Stimulated activated CD4-positive, alpha-beta T cell treated with anti-CD3 and anti-CD28 coated beads, Interleukin-15, amount 100 ng/mL, for 1 hour (primary cell): ENCODE measurements at places on chromosomes 4 and X.
A peak's percentile ranks its signal among the peaks of the same experiment; 100 is the strongest.

- DNase-seq: no peak
Measured at GRCh38 chr4:122003335-122003734, 51.5 kb upstream of the TRPC3 start.

DNA sequence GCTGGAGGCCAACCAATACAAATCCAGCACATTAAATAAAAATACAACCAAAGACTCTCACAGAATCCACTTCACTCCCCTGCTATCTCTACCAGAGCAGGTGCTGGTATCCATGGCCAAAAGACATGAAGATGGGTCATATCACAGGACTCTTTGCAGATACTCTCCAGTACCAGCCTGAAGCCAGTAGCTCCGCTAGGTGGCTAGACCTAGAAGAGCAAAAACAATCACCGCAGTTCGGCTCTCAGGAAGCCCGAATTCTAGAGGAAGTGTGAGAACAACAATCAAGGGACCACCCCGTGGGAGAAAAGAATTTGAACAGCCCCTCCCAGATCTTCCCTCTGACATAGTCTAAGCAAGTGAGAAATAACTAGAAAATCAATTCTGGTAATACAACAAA is 20.2 kb downstream of the CLIC2 start:
- DNase-seq: no peak

GRCh38 chr4:151942971-151943370 is 182.2 kb upstream of the GATB start:
- no peak for DNase-seq

DNA sequence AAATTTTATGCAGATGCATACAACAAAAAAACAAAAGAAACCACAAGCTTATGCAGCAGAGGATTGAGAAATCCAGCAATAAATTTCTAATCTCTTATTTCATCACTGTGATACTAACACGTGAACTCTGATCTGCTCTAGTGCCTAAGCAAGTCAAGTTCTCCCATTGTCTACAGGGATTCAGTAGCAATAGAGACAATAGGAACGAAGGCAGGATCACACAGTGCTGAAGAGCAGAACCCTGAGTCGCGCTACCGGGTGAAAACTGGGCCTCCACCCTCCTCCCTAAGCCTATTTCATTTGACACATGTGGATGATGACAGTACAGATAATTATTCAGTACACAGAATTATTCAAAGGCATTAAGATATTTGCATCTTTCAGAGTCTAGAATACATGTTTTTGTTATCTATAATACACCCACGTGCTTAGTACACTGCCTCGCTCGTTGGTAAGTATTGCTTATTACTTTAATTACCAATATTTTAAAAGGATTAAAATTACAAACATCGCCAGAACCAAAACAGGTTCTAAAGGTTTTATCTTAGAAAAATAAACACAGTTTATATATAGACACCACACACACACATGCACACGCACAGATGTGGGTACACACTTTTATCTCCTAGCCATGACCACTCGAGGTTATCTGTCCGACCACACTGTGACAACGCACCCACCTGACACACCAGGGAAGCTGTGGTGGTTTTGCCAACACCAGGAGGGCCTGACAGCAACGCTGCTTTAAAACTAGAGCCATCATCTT is 60.1 kb downstream of the RFC1 start:
- no peak for DNase-seq

- DNase-seq: no peak
Measured at GRCh38 chrX:10972706-10973105, 138.4 kb upstream of the HCCS start.

DNA sequence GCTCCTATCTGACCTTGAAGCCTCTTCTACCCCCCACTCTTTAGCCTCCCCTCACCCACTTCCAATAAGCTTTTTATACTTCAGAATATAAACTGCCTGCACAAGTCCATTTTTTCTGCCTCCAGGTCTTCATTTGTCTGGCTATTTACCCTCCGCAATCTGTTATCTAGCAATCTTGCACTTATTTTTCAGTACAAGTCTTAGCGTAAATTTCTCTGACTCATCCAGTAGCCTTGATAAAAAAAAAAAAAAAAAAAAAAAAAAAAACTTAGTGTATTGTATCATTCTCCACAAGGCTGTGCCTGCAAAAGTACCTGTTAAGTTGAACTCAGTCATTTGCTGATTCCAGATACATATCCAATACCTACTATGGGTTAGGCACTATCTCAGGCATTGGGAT is 219.5 kb upstream of the DKK2 start:
- no peak for DNase-seq

DNA sequence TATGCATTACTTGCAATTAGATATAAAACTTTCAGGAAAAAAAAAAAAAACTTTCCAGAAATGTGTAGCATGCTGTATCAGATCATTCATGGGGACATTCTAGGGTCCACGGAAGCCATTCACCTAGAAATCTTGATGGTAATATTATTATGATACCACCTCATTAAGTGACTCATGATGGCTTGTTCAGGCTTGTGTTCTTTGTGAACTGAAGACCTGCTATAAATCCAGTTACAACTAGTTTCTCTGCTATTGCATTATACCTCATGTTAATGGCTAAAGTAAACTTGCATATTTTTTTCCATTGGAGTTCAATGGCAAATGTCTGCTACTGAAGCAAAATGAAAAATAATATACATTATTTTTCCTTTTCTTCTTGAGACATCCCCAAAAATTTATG is 35.3 kb upstream of the PTPN13 start:
- DNase-seq: no peak

DNA sequence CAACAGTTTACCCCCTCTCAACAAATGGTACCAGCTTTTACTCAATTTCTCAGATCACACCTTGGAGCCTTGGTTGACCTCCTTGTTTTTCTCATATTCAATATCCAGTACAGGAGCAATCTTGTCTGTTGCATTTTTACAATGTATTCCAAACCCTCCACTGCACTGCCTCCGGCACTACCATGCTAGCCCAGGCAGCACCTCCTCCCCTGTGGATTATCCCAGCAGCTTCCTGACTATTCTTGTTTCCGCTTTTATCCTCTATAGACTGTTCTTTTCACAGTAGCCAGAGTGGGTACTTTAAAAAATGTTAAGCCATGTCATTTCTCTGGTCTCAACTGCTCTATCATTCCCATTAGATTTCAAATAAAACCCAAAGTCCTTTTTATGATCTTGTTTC is 253.4 kb upstream of the GPRIN3 start:
- no peak for DNase-seq

- DNase-seq: no peak
Measured at GRCh38 chr4:140533951-140534480, 10.0 kb downstream of the ELMOD2 start.

DNA sequence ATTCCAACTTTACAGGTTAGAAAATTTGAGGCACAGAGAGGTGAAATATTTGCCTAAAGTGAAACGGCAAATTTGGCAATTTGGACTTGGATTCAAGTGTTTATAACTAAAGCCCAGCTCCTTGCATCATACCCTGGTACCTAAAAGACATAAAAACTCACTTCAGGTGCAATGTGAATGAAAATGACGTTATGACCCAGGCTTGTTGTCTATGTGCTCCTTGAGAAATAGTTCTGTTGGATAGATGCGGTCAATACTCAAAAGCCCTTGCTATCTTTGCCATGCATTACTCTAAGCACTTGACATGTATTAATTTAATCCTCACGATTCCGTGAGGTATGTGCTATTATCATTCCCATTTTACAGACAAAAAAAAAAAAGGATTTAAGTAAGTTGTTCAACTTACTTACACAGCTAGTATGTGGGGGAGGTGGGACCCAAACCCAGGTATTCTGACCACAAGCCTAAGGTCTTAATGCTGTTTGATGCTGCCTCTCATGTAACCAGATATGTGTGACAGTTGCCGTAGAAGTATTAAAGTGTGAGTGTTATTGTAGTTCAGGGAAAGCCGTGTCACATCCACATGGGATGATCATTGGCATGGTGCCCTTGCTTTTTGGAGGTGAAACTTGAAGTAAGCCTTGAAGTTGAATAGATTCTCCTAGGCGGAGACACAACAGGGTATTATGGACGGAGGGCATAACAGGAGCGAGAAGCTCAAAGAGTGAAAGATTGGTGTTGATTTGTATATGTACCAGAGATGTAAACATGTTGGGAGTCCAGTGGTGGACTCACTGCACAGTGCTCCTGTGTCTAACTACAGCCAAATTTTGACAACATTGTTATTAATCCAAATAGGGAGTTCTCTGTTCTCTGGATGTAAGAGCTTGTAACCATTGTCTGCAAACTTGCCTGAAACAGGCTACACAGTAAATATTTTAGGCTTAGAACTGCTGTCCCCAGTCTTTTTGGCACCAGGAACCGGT is 3.1 kb downstream of the SCML1 start:
- DNase-seq: no peak

GRCh38 chr4:87188932-87189331 is 31.5 kb downstream of the KLHL8 start:
- no peak for DNase-seq

GRCh38 chrX:368811-369562 is 17.7 kb downstream of the PPP2R3B start:
- no peak for DNase-seq

DNA sequence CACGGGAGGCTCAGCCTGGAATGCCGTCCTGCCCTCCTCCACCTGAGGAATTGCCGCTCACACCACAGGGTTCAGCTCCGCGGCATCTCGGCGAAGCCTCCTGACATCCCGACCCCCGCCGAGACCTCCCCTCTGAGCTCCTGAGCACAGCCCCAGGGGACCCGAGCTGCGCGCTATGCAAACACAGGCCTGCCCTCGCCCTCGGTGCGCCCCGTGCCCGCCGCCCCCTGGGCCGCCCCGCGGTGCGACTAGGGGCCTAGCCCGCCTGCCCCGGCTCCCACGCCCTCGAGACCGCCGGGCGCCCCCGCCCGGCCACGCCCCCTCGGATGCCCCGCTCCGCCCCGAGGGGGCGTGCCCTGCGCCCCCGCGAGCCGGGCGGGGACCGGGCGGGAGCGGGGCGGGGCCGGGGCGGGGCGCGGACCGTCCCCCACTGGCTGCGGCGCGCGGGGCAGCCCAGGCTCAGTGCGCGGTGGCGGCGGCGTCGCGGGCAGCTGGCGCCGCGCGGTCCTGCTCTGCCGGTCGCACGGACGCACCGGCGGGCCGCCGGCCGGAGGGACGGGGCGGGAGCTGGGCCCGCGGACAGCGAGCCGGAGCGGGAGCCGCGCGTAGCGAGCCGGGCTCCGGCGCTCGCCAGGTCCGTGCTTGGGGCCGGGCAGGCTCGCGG is at the start of gene FGFR3:
Gene FGFR3 (plus strand): TSS at position 462 of the 664 bp plus-strand sequence. CDS start 642 bp downstream, outside the sequence.
- DNase-seq: no peak

- DNase-seq: no peak
Measured at GRCh38 chrX:95383778-95384177, 1300.9 kb upstream of the DIAPH2 start.

GRCh38 chrX:1833656-1834360 is 218.9 kb downstream of the ASMT start:
- no peak for DNase-seq

DNA sequence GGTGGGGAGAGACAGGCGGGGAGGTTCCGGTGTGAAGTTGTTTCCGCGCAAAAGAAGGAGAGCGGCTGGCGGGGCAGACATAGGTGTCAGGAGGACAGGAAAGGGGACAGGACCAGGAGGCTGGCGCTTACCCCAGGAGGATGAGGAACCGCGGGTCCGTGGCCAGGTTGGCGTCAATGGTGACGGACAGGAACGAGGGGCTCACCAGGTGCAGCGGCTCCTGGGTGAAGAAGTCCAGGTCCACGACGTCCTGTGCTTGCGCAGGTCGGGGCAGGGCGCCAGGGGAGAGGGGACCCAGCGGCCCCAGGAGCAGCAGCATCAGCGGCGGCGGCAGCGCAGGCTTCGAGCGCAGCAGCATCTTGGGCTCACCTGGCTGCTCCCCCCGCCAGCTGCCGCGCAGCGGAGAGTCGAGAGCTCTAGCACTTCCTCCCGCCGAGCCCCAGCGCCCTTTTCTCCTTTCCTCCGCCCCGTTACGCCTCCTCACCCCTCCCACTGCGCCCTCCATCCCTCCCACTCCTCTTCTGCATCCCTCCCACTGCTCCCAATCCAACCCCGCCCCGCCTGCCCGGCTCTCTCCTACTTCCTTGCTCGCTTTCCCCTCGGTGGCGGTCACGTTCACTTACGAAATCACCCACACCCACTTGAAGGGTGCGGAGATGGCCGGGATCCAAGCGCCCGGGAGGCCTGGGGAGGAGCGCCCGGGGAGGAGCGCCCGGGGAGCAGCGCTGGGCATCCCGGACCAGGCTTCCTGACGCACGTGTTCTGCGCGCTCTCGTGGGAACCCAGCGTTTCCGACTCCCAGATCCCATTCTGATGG is at the start of gene HPSE:
Gene HPSE (minus strand): TSS at position 424 of the 817 bp plus-strand sequence. CDS start 66 bp downstream, at position 358.
- peak; percentile 46 for DNase-seq

GRCh38 chrX:26050099-26050498 is 88.0 kb upstream of the MAGEB18 start:
- DNase-seq: no peak

GRCh38 chr4:69649207-69649606 is 3.8 kb downstream of the UGT2A1 start:
- DNase-seq: no peak

- peak; percentile 21 for DNase-seq
Measured at GRCh38 chr4:38860788-38861424, 4.3 kb upstream of the TLR6 start.

DNA sequence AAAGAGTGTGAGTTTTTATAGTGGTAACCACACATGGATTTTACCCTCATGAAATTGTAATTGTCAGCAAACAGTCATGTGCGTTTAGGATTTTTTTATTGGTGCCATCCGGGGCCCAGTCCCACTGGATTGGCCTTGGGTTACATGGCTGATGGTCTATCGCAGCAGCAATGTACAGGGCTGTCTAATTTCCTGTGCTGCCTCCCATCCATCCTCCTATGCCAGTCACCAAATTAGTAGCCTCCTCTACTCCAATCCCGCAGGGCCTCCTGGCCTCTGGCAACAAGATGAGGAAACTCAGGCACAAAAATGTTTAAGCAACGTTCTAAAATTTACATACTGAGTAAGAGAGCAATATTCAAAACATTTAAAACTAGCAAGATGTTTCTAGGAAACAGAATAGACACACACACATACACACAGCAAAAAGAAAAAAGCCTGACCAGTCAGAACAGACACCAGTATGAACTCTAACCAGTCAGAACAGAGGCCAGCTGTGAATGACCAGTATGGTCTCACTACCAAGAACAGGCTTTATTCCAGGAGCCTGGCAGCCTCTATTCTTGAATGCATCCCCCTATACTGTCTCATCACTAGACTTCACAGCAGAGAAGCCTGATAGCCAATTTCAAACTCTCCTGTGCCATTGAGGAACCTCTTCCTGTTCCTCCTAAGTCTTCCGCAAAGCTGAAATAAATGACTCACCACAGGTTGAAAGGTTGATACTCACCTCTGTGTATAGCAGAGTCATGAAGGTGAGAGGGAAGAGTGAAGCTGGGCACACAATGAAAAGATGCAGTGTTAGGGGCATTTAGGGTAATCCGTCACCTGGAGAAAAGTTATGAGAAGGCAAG is 42.6 kb downstream of the CHRNA9 start:
- no peak for DNase-seq

GRCh38 chr4:155984106-155984797 is 30.6 kb upstream of the CTSO start:
- no peak for DNase-seq
